Mesothelial cell of epicardium (in vitro differentiated cells): ENCODE measurements at places on chromosomes 16 and 17. TPM values are rescaled to one million over a fixed set of nuclear protein-coding genes. Genes with fewer than 3 reads are reported as not detected.

PCTP gene
- total RNA-seq = 13.3 to 15.8 TPM (median 13.3 TPM) in 3 replicates

MT1A gene
- not detected in 3 replicates for total RNA-seq

- DNase-seq = no peak
These were observed 86.7 kb upstream of the ATP2A3 start for GRCh38 chr17:4050971-4051370.

DNA sequence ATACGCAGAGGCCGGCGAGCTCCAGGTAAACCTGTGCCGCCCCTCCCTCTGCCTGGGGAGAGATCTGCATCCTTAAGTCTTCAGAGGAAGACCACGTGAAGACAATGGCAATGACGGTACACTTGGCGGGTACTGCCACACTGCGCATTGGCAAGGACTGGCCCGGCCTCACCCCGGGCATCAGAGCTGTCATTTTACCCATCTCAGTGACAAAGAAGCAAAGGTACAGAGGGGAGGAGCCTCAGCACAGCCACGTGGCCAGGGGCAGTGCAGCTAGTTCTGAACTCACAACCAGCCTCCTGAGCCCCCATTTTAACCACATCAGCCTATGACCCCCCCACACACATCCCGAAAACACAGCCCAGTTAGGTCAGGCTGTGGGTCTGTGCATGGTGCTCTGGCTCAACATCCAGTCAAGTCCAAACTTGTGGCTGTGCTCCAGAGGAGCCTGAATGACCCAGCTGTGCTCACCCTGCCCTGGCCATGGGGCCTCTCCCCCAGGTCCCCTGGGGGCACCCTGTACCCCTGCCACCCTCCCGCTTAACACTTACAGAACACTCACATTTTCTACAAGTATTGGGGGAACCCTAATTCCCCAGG lies 80.6 kb downstream of the C16orf95 start:
- DNase-seq = no peak
